ENCODE measurements at places on chromosomes 4 and X.

- DNase-seq, result no peak
Measured at GRCh38 chr4:5932035-5932568, 39.2 kb upstream of the CRMP1 start.

DNA sequence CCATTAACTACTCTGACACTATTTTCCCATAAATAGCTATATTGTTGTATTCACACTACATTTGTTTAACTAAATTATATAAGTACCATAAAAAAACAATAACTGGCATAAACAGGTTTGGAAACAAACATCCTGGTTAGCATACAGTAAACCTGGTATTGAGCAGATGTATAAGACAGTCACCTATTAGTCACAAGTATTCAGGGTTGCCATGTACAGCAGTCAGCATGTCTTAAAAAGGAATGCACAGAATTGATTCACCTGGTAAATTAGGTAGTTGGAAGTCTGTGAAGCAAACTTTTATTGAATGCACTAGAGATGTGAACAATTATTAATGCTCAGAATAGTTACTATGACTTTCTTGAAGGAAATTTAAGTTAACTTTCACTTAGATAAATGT, 137.9 kb downstream of the FAM13A start:
- peak; percentile 62 for DNase-seq

DNA sequence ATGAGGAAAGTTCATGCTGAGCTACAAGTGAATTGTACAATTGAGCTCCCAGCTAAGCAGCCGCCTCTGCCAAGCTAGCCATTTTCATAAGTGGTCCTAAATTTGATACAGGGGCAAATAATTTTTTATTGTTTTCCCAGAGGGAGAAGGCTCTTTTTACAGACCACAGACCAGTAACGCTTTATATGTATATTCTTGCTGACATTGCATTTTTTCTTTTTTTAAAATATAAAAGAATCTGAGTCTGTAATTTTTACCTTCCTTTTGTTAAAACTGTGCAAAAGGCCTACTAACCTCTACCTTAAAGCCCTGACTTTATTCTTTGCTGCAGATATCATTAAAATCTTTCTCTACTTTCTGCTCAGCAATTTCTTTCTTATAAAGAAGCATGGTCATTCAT, 501.2 kb upstream of the INTU start:
- no peak for DNase-seq

GRCh38 chrX:49075347-49075746, 1.5 kb upstream of the PRAF2 start:
- no peak for DNase-seq

DNA sequence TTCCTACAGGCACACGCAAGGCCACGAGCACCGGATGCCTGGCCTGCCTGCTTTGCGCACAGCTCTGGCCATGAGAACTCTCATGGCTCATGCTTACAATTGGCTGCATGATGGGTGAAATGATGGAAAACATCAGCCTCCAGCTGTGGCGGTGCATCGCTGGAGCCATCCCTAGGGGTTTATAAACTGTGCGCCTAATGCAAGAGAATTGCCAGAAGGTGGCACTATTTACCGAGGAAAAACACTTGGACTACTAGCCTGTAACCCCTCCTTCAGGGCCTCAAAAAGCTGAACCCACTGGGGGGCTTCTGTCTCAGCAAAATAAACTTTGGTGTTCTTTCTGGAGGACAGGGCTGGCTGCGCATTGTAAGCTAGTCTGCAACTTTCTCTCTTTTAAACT, 51.9 kb downstream of the PHKA2 start:
- peak; percentile 7 for DNase-seq

- DNase-seq, result no peak
Measured at GRCh38 chr4:78081541-78081940, 24.4 kb downstream of the FRAS1 start.

DNA sequence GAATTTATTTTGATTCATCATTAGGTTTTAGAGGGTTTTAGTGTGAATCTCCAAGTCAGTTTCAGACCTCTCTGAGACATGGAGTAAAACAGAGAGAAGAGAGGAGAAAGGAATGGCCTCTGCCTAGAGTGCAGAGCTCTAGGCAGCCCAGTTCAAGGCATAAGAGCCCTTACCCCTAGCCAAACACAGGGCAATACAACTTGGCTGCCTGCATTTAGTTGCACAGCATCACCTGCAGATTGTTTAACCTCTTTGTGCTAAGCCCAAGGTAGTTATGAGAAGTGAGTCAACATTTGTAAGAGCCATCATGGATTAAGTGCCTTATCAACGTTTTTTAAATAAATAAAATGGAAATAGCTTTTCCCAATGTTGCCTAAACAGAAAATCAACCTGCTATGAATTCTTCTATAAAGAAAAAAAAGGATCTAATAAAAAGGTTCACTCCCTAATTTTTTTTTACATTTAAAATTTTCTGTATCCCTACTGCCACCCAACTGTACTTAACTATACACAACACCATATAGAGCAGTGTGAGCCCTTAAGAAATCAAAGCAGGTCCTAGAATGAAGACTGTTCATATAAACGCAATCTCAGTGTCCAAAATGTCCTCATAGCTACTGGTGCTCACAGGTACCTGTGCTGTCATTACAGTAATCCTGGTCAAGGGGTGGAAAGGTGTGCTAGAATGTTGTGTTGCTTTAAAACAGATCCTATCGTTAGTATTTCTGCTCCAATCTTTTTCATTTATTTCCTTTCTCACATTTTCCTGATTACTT, 36.0 kb downstream of the PF4 start:
- DNase-seq, result no peak

DNA sequence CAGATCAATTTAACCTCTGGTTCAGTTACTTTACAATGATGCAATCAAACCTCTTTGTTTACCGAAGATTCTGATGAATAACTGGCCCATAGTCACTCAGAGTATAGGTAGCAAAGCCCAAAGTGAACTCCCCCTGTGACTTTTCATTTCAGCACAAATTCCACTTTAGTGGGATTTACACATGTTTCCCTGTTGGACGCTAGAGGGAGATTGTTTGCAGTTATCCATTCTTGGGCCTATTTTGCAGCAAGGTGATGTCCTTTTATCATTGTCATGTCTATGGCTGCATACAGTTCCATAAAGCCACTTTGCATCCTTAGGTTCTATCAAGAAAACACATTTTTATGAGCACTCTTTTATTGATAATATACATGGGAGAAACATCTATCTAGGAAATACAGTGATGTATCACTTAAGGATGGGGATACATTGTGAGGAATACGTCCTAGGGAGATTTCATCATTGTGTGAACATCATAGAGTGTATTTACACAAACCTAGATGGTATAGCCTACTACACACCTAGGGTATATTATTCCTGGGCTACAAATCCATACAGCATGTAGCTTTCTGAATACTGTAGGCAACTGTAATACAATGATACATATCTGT, 14.5 kb upstream of the DKK2 start:
- peak; percentile 13 for DNase-seq

- DNase-seq, result no peak
Measured at GRCh38 chrX:77945910-77946545, 23.4 kb downstream of the PGAM4 start.

DNA sequence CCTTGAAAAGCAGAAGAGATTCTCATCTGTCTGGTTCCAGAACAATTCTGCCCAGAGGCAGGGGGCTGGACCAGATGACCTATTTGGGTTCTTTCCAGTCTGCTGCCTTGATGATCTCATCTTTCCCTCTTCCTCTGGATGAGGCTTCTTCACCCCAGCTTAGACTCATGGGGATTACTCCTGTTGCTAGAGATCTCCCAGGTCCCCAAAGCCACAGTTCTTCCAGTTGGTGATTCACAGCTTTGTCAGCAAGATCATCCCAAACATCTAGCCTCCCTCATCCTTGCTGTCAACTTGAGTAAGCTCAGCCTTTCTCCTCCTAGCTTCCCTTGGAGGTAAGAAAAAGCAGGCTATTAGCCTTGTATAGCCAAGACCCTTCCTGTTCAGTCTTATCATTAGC, 64.2 kb upstream of the PJA1 start:
- DNase-seq, result no peak

DNA sequence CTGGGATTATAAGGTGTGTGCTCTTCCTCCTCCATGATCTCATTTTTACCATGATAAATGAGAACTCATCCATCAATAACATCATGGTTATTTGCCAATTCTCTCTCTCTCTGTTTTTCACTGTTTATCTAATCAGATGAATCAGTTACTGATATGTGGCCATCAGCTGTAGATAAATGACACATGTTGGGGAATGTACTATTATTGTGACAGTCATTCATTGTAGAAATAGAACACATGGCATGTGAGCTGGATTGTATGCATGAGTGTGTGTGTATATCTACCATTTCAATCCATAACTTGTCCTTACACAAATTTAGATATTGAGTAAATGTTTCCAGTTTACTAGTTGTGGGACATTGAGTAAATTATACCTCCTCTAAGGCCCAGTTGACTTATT, 53.0 kb downstream of the OSTC start:
- no peak for DNase-seq

GRCh38 chr4:109499513-109499912, 60.5 kb upstream of the MCUB start:
- no peak for DNase-seq

GRCh38 chr4:7279902-7280301, 87.6 kb downstream of the SORCS2 start:
- peak; percentile 49 for DNase-seq

DNA sequence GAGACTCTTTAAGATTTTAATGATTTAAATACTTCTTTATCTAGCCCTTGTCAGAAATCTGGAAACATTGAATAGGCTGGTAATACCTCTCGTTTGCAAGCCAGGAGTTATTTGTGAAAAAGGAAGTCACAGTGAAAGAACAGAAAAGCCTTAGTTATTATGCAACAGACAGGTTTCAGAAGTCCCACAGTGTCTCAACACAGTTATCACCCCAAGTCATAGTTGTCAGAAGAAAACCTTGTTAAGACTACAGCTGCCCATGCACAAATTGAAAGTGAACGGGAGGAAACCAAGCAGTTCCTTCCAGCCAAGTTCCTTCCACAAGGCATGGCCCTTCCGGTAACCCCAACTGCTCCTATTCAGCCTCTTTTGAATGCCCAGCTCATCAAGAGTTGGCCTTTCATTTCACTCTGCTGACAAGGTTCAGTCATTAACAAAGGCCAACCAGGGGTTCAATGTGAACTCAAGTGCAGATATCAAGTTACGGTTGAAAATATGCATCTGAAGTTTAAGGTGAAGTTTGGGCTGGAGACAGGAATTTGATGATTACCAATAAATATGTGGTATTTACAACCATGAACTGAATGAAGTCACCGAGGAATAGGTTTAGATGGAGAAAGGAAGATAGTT, 15.6 kb downstream of the ALPK1 start:
- DNase-seq, result no peak

DNA sequence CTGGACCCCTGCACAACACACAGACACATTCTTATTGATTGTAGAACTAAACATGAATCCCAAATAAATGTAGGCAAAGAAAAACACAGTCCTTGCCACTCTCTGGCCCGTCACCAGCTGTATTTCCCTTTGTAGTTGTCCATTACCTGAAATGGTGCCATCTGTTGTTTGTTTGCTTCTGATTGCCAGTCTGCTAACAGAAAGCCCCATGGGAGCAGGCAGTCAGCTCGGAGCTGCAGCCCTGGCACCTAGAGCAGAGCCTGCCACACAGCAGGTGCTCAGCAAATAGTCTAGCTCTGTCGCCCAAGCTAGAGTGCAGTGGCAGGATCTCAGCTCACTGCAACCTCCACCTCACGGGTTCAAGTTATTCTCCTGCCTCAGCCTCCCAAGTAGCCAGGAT, 28.9 kb downstream of the CPLX1 start:
- no peak for DNase-seq

GRCh38 chr4:95155759-95156451, 392.9 kb downstream of the UNC5C start:
- DNase-seq, result peak; percentile 45
